ENCODE measurements at places on chromosomes 12 and 14.

DNA sequence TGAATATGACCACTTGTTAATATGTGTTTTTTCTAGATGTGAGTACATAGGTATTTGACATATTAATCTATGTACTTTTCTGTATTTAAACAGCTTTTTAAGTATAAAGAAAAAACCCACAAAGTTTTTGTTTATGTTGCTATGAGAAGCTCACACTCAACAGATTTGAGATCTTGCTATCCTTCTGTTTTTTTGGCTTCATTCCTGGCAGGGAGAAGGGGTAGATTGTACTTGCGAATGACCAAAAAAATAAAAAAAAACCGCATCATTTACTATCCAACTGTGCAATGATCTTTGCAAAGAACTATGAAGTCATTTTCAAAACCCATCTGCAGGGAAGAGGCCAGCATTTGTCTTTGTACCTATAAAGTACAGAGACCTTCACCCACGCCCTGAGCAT is 28.4 kb upstream of the TBX5 start:
- DNase-seq, result no peak

- no peak for DNase-seq
These were observed 87.8 kb upstream of the PDE3A start for GRCh38 chr12:20280515-20280914.

GRCh38 chr12:59113831-59114615 is 193.7 kb upstream of the LRIG3 start:
- DNase-seq, result peak; percentile 80

GRCh38 chr12:53235164-53235563 is 3.2 kb upstream of the RARG start:
- DNase-seq, result no peak

DNA sequence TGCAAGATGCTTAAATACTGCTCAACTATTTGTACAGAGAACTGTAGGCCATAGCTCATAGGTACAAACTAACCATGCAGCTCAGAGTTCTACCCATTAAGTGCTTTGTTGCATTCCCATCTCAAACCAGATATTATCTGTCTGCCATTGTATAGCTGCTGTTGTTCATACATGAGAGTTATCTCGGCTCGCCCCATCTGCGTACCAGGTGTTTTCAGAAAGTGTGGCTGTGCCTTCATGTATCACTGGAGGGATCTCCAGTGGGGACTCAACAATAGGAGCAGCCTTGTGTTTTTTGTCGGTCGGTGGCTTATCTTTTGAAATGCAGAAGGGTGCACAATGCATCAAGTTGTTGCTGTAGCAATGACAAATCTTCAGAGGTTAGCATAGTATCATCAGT is 678.3 kb downstream of the RERGL start:
- DNase-seq, result no peak

- DNase-seq, result no peak
These were observed 162.7 kb downstream of the PRKCH start for GRCh38 chr14:61484031-61484430.

DNA sequence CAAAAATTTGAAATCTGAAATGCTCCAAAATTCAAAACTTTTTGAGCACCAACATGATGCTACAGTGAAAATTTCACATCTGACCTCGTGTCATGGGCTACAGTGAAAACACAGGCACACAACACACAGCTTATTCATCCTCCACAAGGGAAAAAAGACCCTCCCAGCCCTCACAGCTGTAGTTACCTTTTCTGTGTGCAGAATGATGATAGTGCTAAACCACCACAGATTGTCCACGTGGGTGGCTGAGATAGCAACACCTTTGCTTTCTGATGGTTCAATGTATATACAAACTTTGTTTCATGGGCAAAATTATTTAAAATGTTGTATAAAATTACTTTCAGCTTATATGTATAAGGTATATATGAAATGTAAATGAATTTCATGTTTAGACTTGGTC is 46.8 kb downstream of the FRS2 start:
- no peak for DNase-seq

GRCh38 chr14:95483309-95484165 is 32.9 kb downstream of the SYNE3 start:
- DNase-seq, result no peak

- peak; percentile 40 for DNase-seq
These were observed 51.3 kb downstream of the SLC6A12 start for GRCh38 chr12:162467-163307.

- DNase-seq, result no peak
These were observed 339.0 kb downstream of the FUT8 start for GRCh38 chr14:65751510-65751909.

GRCh38 chr14:23159532-23159931 is 23.9 kb downstream of the SLC7A8 start:
- no peak for DNase-seq

- peak; percentile 12 for DNase-seq
These were observed 44.8 kb downstream of the CPSF6 start for GRCh38 chr12:69284131-69284530.

GRCh38 chr12:5099591-5099990 is 55.9 kb downstream of the KCNA5 start:
- DNase-seq, result no peak

- no peak for DNase-seq
These were observed 43.4 kb upstream of the ST8SIA1 start for GRCh38 chr12:22377731-22378496.

DNA sequence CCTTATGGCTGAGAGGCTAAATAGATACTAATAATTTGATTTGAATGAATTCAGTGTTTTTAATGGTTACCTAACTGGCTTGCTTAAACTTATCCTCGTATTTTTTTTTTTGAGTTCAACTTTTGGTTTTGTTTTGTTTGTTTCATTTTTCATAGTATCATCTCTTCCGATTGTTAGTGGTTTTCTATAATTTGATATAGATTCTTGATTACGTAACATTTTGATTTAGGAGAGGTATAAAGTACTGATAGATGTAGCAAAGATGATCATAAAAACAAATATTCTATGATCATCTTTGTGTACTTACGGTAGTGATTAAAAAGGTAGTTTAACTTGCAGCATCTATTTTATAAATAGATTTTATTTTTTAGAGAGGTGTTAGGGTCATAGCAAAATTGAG is 93.0 kb downstream of the ALX1 start:
- DNase-seq, result no peak

GRCh38 chr14:50957296-50957695 is 13.0 kb upstream of the PYGL start:
- no peak for DNase-seq

DNA sequence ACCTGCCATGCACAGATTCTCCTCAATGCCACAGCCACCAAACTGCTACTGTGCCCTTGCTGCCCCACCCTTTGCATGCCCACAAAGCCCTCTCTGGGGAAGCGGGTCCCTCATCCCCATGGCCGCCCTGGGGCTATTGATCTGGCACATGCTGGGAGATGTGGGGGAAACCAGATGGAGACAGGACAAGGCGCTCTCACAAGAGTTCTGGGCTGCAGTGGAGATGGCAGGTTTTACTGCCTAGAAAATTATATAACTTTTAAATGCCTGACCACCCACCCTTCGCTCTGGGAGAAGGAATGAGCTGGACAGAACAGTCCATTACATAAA is 10.6 kb upstream of the PIP4K2C start:
- no peak for DNase-seq

DNA sequence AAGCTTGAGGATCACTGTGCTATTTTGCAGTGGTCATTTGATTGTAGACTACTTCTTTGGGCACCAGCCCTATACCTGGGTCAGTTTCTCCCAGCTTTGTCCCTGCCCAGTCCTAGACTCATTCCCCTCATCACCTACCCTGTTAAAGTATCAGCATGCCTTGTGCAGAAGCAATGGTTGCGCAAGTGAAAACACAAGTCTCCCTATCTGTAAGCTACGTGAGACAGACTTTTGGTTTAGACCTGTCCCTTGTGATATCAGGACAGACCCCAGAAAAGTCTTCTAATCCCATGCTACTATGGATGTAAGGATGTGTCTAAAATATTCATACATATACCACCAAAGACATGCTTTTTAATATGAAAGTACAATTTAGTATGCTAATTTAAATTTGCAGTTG is 88.8 kb upstream of the ATP2B1 start:
- no peak for DNase-seq

DNA sequence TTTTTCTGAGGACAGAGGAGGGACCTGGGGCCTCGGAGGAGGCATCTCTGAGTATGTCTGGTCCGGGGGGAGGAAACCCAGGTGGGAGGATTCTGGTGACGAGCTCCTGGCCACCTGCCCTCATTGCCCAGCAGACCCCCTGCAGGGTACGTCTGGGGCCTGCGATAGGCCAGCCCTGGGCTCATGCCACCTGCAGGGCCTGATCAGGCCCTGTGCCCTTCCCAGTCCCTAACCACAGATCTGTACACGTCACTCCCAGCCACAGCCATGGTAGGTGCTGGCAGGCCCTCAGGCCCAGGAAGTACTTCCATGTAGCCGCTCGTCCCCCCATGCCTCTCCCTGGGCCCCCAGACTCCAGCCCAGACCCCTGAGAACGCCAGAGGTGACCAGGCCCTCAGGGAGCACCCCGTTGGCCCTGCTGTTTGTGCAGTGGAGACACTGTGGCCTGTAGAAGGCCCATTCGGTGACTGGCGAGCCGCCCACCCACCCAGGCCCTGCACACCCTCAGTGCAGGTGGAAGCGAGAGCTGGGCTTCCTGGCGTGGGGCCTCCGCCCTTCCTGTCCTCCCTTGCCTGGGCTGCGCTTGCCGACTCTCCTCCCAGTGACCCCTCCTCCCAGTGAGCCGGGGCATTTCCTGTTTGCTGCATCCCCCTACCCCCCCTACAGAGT is 5.7 kb downstream of the INF2 start:
- no peak for DNase-seq

DNA sequence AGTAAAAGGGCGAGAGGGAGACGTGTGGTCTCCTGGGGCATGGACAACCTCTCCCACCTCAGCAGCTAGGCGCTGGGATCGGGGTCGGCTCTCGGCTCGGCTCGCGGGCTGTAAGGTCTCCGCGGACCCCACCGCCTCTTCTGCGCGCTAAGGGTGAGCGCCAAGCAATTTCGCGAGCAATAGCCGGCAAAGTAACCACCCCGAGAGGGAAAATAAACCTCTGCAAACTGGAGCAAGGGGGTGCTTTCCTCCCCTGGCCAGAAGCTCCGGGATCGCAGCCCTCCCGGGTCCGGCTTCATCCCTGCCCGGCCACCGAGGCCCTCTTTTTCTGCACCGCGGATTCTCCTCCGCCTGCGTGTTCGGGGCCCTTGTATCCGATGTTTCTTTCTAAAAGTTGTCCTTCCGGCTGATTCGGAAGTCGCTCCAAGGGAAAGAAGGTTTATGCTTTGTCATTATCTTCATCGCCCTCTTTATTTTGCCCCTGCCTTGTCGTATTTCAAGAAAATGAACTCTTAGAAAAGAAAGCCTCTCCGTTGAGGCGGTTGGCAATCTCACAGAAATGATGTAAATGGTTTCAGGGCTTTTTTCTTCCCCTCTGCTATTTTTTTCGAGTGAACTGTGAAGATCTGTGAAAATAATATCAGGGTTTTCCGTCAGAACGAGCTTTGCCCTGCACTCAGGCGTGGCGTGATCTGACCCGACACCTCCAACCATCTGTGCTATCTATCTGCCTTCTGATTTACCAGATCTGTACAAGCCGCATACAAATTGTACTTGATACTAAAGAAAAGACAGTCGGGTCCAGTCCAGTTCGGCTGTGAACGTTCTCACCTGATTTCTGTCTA is 1.7 kb upstream of the SIX6 start:
- DNase-seq, result no peak

DNA sequence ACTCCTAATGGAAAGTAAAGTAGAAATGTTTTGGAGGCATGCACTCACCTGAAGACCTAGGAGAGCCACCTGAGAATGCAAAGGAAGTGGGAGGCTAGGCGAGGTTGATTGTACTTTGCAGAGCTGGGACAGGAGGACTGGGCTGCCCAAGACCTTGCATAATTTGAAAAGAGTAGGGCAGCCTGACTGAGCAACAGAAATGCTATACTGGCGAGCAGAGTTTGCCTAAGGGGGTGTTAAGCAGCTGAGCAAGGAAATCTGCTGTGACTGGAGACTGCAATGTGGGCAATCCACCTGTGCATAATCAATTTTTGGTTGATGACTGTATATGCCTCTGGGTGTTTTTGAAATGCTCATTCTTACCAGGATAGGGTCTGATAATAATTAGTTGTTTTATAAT is 834.1 kb downstream of the TRHDE start:
- no peak for DNase-seq

- peak; percentile 67 for DNase-seq
These were observed 48.0 kb downstream of the SLC17A8 start for GRCh38 chr12:100404769-100405407.

DNA sequence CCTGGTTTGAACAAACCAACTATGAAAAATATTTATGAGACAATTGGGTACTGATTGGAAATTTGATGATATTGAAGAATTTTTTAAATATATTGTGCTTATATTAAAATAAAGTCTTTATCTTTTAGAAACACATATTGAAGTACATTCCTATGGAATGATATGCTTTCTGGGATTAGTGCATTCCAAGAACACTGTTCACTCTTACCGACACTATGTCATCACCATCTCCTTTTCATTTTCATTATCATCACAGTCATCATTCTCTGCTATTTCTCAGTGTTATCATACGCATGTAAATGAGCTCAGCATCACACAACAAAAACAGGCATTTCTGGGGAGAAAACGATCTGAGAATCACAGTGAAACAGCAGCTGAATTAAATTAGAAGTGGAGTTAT is 513.3 kb upstream of the CCDC196 start:
- no peak for DNase-seq

- DNase-seq, result no peak
These were observed 31.1 kb downstream of the INTS13 start for GRCh38 chr12:26906704-26907103.

GRCh38 chr14:71539650-71540285 is 392.5 kb upstream of the RGS6 start:
- no peak for DNase-seq

GRCh38 chr14:68924186-68925158 is 54.6 kb downstream of the ACTN1 start:
- no peak for DNase-seq

- DNase-seq, result peak; percentile 83
These were observed 54.3 kb upstream of the PPP2R5C start for GRCh38 chr14:101707068-101707842.

DNA sequence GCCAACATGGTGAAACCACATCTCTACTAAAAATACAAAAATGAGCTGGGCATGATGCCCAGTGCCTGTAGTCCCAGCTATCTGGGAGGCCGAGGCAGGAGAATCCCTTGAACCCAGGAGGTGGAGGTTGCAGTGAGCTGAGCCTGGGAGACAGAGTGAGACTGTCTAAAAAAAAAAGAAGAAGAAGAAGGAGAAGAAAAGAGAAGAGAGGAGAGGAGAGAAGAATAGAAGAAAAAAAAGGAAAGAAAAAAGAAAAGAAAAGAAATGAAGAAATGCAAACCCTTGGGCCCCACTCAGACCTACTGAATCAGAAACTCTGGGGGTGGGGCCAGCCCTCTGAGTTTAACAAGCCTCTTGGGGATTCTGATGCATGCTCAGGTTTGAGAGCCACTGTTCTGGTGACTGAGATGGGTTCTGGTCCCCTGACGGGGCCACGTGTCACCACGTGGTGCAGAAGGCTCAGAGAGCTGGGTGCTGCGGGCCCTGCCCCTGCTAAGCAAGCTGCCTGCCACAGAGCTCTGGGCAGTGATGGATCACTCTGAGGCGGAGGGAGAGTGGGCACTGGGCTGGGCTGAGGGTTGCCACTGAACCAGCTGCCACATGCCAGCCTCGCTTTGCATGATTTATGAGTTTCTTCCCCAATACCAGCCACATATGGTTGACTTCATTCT is 37.5 kb downstream of the ERH start:
- DNase-seq, result no peak
